Anterior cingulate cortex (tissue), 58 donors: ENCODE measurements at places on chromosomes 1 and 21.

- peak; percentile 49 for DNase-seq
Observed at GRCh38 chr21:33403786-33404585, 773 bp downstream of the IFNGR2 start.

GRCh38 chr21:36909423-36909822 lies 57.0 kb downstream of the HLCS start:
- no peak for DNase-seq

- DNase-seq: no peak
Observed at GRCh38 chr1:192749349-192749748, 59.5 kb upstream of the RGS2 start.

- no peak for DNase-seq
Observed at GRCh38 chr1:210246447-210246846, 13.9 kb downstream of the SERTAD4 start.

DNA sequence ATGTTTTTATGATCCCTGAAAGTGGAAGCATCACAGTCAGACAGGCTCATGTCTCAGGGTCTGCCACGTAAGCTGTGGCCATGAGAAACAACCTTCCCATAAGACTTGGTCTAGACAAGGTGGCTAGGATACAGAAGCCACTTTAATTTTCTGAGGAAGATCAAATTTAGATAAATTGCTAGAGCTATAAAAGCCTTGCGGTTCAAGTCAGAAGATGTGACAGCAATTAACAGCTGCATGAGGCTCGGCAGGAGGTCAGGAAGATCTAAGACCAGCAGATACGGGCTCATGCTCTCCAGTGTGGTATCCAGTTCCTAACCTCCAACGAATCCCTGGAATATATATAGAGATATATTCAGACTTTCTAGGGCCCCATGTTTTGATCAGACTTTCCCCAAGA lies 577.1 kb downstream of the PLPP3 start:
- DNase-seq: no peak

DNA sequence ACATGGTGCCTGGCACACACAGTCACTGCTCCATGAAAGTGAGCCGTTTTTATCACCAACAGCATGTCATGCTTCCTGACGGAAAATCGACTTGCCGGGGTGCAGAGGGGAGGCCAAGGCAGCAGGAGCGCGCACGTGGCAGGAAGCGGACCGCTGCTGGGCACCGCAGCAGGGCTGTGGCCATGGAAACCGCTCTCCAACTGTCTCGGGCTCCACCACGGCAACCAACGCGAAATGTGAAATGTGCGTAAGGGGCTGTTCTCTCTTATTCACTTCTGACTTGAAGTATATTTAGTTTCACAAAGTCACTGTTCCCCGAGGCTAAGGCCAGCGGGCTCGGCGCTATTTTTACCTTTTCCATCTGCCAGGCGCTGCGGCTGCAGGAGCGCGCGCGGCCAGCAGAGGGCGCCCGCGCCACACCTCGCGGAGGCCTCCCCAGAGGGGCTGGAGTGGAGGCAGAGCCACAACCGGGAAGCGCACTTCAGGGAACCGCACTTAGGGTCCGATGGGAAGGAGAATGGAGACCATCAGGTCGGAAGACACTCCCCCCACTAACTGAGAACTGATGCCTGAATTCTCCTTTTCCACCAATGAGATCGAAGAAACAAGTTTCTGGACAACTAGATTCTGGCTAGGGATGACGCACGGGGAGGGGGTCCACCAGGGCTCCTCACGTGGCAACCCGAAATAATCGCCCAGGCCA lies 19.7 kb downstream of the RCC2 start:
- DNase-seq: peak; percentile 42

GRCh38 chr1:3695326-3696217 lies 43.3 kb downstream of the TP73 start:
- no peak for DNase-seq

GRCh38 chr1:149945206-149945605 lies 8.5 kb upstream of the MTMR11 start:
- no peak for DNase-seq

- no peak for DNase-seq
Observed at GRCh38 chr1:226937940-226938725, 2.0 kb upstream of the COQ8A start.

DNA sequence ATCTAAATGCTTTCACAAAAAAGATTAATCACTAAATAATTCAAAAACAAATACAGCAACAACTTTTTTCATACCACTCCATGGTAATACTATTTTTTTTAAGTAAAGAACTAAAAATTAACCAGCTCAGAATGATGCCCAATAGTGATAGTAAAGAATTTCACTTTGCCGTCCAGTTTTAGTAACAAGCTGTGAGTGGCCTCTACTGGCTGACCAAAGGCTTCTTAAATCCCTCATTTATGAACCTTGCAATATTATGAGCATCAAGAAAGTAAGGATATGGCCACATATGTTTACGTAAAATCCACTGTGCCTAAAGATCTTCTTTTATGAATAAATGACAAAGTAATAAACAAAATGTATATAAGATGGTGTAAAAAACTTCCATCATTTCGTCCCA lies 108.6 kb downstream of the GPATCH2 start:
- DNase-seq: no peak

GRCh38 chr1:171343727-171344472 lies 29.9 kb downstream of the FMO4 start:
- DNase-seq: no peak

GRCh38 chr1:71921935-71922559 lies 360.3 kb downstream of the NEGR1 start:
- no peak for DNase-seq

DNA sequence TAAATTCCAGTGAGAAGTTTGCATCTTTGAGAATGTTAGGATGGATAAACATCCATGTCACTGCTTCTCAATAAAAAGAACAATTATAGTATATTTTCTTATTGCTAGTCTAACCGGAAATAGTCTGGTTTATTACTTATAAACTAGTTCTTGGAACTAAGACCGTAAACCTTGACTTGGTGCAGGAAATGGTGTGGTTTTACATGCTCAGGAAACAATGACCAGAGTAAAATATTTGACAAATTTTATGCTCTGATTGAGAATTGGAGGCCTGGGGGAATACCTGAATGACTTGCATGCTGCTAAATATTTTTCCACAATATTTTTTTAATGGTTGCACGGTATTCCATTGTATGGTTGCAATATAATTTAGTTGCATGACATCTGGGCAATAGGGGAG lies 76.3 kb downstream of the XCL2 start:
- no peak for DNase-seq

GRCh38 chr1:37158113-37158749 lies 123.9 kb upstream of the GRIK3 start:
- DNase-seq: no peak

DNA sequence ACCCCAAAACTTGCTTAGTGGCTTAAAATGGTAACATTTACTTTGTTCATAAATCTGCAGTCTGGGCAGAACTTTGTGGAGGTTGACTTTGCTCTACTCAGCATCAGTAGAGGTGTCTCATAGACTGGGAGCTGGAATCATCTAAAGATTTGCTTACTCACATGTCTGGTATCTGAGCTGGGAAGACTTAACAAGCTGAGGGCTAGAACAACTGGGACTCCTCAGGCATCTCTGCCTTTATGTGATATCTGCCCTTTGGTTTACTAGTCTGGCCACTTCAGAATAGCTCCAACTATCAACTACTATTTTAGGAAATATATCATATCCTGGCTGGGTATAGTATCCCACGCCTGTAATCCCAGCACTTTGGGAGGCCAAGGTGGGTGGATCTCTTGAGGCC lies 82.5 kb downstream of the C4BPA start:
- DNase-seq: no peak

DNA sequence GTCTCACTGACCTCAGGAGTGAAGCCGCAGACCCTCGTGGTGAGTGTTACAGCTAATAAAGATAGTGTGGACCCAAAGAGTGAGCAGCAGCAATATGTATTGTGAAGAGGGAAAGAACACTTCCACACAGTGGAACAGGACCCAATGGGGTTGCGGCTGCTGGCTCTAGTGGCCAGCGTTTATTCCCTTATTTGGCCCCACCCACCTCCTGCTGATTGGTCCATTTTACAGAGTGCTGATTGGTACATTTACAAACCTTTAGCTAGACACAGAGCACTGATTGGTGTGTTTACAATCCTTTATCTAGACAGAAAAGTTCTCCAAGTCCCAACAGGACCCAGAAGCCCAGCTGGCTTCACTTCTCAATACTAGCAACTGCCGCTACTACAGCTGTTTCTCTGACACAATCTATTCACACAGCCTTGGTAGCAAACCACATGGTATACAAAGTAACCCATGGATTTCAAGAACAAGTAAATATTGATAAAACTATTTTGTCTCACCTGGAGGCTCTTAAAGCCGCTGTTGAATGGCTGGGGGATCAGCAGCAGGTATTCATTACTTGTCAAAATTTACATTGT lies 25.3 kb upstream of the ITLN1 start:
- DNase-seq: no peak

GRCh38 chr1:69073176-69073575 lies 494.5 kb upstream of the LRRC7 start:
- no peak for DNase-seq

DNA sequence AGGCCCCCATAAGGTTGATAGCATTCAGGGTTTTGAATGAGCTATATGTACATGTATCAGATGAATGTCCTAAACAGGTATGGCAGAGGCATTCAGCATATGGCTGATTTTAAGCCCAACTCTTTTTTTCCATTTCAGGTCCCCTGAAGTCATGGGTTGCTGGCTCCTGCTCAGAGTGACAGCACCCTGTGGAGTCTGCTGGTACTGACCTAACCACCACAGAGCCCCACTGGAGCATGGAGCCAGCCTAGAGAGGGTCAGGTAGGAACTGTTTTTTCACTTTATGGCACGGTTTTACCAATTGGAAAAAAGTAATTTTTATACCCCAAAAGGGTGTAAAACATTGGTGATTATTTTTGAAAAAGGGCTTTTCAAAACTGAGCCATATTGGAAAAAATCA lies 82.5 kb upstream of the MPC2 start:
- DNase-seq: no peak

DNA sequence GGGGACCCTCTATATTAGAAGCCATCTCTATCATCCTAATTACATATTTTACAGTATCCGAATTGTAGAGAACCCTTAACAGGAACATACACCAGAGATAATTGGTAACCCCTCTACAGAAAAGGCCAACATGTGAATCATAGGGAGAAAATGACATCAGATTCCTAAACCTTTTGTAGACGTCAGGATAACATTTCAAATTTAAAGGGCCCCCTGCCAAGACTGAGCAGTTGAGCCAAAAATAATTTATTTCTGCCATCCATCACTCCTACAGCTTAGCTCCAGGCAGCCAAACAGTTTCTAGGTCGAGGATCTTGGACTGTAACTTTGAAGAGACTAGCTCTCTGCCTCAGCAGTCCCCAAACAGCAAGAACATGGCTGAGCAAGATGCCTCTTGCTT lies 21.2 kb downstream of the ZNF697 start:
- no peak for DNase-seq

DNA sequence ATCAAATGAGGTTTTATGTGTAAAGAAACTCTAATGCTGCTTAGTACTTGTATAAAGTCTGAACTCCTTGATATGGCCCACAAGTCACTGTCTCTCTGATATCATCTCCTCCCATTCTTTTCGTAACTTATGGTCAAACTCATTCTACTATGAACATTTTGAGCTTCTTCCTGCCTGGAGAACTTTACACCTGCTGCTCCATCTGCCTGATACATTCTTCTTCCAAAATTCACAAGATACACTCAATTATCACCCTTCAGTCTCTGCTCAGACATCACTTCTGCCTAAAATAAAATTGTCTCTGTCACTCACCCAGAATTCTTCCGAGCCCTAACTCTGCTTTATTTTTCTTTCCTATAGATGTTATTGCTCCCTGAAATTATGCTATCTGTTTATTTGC lies 192.8 kb upstream of the LYPLAL1 start:
- DNase-seq: no peak

- DNase-seq: no peak
Observed at GRCh38 chr21:27681038-27681437, 714.1 kb upstream of the ADAMTS5 start.

GRCh38 chr1:7669559-7670311 lies 101.4 kb upstream of the VAMP3 start:
- peak; percentile 26 for DNase-seq

GRCh38 chr1:115969509-115969908 lies 6.8 kb upstream of the SLC22A15 start:
- DNase-seq: no peak

DNA sequence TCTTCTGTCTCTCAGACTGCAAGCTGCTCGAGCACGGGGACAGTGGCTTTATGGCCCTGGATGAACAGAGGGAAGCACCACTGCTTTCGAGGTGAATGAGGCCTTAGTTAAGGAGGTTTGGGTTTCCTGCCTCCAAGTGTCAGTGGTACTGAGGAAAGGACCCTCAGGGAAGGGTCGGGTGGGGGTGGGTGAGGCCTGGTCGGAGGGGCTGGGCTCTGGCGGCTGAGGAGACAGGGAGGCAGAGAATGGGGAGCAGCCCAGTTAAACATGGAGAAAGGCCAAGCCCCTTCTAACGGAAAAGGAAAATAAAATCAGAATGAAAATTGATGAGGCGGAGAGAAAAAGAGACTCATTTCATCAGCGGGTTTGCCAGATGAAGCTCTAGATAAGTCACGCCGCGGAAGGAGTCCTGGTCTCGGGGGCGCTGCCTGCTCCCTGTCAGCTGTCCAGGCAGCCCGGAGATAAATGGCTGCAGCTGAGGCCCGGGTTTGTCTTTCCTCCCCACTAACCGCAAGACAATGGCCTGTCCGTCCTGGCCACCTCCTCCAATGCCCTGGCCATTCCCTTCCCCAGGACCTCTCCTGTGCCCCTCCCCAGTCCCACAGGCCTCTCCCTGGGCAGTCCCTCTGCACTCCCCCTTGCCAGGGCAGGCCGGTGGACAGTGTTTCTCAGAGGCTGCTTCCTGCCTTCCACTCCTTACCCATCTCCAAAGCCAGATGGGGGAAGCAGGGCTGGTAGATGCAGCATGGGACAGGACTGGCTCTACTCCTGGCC lies 55.2 kb downstream of the LRRN2 start:
- DNase-seq: no peak

DNA sequence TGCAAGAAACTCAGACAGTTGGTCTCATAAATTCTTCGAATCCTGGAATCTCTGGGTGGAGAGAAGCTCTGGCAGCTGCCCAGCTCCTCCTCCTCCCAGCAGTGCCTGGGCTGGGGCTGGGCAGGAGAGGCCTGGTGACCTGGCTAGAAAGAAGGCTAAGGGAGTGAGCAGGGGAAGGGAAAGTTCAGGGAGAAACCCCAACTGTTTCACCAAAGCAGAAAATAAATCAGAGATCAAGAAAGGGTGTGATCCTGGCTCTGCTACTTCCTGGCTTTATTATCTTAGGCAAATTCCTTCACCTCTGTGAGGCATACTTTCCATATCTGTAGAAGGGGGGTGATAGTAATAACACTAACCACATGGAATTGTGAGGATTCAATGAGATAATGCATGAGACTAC lies 8.8 kb upstream of the COL16A1 start:
- DNase-seq: no peak

- DNase-seq: no peak
Observed at GRCh38 chr1:91059157-91059556, 37.3 kb upstream of the ZNF644 start.

GRCh38 chr1:154623358-154623757 lies 15.4 kb upstream of the ADAR start:
- DNase-seq: no peak

DNA sequence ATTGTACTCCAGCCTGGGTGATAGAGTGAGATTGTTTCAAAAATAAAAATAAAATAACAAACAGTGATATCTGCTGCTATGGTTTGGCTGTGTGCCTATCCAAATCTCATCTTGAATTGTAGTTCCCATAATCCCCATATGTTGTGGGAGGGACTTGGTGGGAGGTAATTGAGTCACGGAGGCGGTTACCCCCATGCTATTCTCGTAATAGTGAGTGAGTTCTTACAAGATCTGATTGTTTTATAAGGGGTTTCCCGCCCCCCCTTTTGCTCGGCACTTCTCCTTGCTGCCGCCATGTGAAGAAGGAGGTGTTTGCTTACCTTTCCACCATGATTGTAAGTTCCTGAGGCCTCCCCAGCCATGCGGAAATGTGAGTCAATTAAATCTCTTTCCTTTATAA lies 47.8 kb downstream of the ACTL8 start:
- no peak for DNase-seq
